ENCODE measurements at places on chromosomes 5 and 9. TPM values are rescaled to one million over a fixed set of nuclear protein-coding genes. Genes with fewer than 3 reads are reported as not detected.

DNA sequence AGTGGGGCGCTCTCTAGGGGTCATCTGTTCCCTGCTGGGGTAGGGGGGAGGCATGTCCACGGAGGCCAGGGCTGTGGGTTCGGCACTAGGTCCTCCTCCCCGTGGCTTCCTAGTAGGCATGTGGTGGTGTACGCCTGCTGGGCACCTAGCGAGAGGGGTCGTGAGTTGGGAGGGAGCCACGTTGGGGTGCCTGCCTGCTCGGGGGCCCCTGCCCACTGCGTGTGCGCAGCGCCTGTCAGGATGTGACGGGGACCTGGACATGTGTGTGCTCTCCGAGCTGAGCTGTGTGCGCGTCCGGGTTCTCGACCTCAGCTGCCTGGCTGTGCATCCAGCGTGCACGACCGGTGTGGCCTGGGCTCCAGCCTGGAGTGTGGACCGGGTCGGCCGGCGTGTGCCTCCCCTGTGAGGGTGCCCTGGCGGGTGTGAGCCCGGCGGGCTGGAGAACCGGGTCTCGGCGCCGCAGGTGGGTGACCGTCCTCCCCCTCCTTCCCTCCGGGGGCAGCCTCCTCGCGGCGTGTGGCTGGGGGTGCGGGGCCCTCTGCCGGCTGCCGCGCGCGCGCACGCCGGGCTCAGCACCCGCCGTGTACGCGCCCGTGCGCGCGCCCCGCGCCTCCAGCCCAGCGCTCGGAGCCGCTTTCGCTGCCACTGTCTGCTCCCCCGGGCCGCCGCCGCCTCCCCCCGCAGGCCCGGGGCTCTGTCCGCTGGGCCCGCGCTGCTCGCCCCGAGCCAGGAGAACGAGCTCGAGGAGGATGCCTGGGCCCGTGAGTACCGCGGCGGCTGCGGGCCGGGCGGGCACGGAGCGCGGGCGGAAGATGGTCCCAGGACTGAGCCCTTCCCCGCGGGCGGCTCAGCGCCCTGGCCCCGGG, at the start of gene PRR7:
TSS of gene PRR7 (plus strand) at position 615 of the 866 bp plus-strand sequence. CDS start 8,254 bp downstream, outside the sequence.
- DNase-seq: peak; percentile 60

DNA sequence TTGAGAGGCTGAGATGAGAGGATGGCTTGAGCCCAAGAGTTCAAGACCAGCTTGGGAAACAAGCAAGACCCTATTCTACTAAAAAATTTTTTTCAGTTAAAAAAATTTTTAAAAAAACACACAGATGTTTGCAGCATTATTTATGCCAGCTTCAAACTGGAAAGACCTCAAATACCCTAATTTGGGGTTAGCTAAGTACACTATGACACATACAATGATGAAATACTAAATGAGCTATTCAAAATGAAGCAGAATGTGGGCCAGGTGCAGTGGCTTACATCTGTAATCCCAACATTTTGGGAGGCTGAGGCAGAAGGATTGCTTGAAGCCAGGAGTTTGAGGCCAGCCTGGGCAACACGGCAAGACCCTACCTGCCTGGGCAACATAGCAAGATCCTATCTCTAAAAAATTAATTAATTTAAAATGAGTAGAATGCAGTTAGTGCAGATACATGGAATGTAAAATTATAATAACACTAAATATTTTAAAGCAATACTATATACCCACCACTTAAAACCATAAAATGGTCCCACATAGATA, 44.9 kb downstream of the LHFPL2 start:
- DNase-seq: no peak

DNA sequence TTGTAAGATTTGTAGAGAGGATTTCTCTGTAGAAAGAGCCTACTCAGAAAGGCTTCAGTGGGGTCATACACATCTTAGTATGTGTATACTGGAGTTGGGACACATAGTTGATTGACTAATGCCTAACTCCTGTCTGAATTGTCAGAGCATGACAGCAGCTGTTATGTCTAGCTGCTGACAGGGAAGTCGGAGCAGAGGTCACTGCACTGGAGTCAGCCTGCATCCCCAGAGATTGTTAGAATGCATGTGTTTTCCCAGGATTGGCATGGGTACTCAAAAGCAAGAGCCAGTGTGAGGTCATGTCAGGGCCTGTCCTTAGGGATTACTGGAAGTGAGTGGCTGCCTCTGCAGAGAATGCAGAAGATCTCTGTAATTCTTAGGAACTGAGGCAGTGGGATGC, 82.7 kb downstream of the ITGA1 start:
- DNase-seq: no peak

- no peak for DNase-seq
Measured at GRCh38 chr9:93596399-93596798, 20.0 kb downstream of the PHF2 start.

DNA sequence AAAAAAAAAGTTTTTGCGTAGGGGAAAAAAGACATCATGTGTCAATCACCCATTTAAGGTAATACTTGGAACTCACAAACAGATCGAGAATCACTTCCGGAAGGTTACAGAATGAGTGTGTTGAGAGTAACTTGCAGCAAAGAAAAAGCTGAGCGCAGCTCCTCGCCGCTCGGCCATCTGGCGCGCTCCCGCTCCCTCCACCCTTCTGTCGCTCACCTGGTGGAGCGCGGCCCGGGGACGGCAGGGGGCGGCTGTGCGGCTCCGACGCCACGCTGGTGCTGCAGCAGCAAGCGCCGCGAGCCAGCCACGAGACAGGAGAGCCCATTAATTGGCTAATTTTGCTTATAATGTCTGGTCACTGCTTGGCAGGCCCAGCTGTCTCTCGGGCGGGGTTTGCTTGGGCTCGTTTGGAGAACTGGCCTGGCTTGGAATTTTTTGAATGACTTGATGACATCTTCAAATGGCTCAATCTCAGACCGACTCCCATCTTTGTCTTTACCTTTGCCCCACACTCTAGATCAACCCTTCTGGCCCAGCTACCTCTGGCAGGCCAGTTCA, 601.8 kb downstream of the CCDC171 start:
- peak; percentile 79 for DNase-seq

Gene FOXE1
- total RNA-seq: 0.05 TPM

GRCh38 chr5:162995568-162995967, 441.8 kb upstream of the CCNG1 start:
- DNase-seq: no peak

- no peak for DNase-seq
Measured at GRCh38 chr5:139636207-139636792, 11.8 kb upstream of the CXXC5 start.

DNA sequence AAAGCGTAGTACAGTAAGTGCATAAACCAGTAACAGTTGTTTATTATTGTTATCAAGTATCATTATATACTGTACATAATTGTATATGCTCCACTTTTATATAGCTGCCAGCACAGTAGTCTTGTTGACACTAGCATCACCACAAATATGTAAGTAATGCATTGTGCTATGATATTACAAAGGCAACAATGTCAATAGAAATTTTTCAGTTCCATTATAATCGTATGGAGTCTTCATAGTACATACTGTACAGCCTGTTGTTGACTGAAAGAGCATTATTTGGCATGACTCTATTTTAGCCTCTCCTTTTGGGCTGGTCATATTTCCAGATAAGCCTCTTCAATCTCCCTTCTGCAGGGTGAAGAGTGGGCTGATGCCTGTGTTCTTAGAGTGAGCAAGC, 40.4 kb downstream of the CFAP95 start:
- no peak for DNase-seq

- DNase-seq: no peak
Measured at GRCh38 chr5:176186107-176186506, 52.1 kb upstream of the SIMC1 start.

Gene SPINK6
- total RNA-seq: not detected

DNA sequence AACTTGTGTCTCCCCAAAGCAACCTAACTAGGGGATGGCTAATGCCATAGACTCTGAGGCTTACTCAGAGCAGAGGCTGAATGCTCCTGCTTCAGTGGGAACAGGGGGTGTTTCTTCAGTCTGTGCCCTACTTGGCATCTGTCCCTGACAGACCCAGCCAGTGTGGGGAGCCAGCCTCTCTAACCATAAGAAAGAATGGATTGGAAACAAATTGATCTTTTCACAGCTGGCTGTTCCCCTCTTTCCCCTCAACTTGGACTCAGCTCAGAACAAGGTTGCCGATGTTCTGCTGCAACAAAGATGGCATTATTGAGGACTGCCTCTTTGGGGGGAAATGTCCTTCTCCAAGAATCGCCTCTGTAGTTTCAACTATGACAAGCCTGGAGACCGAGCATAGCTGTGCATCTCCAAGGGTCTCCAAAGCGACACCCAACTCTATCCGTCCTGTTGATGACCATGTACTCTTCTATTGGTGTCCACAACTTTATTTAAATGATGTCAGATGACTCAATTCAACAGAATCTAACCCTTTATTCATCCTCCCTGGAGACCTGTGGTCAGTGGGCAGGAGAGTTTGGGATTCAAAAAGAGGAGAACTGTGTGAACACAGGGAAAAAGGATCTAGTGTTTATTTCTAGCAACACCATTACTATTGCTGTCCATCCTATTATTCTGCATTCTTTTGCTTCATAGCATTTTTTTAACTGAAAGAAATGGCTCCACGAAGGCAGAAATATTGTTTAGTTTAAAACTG, 24.7 kb upstream of the TNC start:
- DNase-seq: no peak

Gene HEMGN
- total RNA-seq: 0.11 TPM

- DNase-seq: no peak
Measured at GRCh38 chr9:129422032-129422842, 198.7 kb downstream of the C9orf50 start.

Gene FAM200C
- total RNA-seq: 5.4 TPM

DNA sequence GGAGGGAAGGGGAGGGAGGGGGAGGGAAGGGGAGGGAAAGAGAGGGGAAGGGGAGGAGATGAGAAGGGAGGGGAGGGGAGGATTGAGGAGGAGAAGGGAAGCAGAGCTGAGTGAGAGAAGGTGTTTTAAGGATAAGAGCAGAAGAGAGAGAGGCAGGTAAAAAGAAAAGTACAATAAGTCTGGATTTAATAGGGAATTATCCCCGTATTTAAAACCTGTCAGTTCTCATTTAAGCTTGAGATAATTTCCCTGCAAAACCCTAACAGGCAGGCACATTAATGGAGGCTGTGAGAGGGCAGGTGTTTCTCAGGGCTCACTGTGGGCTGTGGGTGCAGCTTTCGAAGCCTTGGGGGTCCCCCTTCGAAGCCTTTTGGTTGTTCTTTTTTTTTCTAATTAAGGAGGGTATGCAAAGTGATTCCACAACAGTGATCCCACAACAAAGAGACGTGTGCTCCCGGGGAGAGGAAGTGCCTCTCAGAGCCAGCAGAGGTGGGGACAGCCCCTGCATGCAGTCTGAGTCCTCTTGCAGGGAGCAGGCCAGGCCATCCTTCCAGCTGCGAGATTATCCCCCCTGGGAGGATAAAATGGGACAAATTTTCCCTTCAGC, 317.9 kb upstream of the IRX1 start:
- no peak for DNase-seq

Gene CYLC2
- total RNA-seq: not detected

Gene ERGIC1
- total RNA-seq: 101 TPM

Gene GGTA1
- total RNA-seq: not detected

Gene MYMK
- 0.34 TPM for total RNA-seq

Gene CD274
- 0.21 TPM for total RNA-seq

Gene SPATA31D4
- not detected for total RNA-seq

Gene OR5C1
- not detected for total RNA-seq

All from WTC11 (cell line).